ENCODE measurements at places on chromosomes 7 and 10.

DNA sequence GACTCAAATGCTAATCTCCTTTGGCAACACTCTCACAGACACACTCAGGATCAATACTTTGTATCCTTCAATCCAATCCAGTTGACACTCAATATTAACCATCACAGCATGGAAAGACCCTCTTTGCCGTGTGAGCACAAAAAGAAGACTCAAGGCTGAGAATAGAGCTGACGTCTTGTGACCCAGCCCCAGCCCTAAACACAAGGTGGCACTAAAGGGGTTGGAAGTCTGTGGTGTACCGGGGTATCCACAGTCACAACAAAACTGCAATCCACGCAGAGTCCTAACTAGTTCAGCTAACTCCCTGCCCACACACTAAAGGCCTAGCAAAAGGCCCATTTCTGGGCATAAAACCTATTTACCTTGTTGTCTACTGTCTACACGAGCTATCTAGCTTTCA, 200.1 kb downstream of the ACTR3B start:
- DNase-seq: no peak

- no peak for DNase-seq
These were observed 28.0 kb downstream of the GSAP start for GRCh38 chr7:77388055-77388641.

- peak; percentile 28 for DNase-seq
These were observed 27.4 kb upstream of the CAPZA2 start for GRCh38 chr7:116834815-116835504.

- DNase-seq: no peak
These were observed 56.8 kb downstream of the JAZF1 start for GRCh38 chr7:28123752-28124151.

DNA sequence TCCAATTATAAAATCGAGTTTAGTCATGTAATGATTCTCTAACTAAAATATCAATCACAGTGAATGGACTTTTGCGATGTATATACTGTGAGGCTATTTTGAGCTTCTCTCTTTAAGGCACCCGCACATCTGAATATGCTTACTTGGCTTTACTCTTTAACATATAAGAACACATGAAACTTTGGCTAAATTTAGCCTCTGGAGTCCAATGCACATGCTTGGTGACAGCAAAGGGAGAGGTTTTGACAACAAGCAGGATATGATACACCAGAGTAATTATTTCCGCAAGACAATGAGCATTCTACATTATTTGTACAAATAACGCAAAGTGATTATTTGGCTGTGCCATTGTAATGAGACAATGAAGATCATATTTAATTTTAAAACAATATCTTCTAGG, 72.4 kb downstream of the ARID5B start:
- DNase-seq: peak; percentile 20

- DNase-seq: no peak
These were observed 224.8 kb downstream of the ADAM12 start for GRCh38 chr10:126163506-126163905.

DNA sequence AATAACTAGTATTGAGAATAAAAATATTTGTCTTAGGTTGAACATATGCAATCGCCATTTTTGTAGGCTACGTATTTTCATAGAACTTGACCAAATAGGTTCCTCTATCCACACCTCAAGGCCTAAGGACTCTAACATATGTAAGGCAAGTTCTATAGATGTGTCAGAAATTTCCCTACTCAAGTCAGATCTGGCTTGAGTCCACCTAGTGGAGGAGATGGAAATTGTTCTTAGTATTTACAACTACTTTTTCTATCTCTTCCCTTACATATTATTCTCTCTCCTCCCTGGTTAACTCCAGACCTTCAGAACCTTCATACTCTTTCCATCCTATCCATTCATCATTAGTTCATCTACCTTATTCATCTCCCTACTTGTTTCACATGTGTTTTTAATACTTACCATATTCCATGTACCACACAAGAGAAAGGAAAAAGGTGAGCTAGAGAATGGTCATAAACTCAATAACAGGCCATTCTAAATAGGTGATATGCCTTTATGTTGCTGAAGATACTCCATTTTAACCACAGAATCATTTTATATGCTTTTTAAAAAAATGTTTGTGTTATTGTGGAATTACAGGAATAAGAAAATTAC, 174.5 kb upstream of the HDAC9 start:
- DNase-seq: peak; percentile 44

GRCh38 chr7:26298472-26299058, 6.9 kb downstream of the SNX10 start:
- no peak for DNase-seq

Measured in fibroblast of skin of abdomen (primary cell).